ENCODE measurements at places on chromosomes 4 and X. TPM values are rescaled to one million over a fixed set of nuclear protein-coding genes. Genes with fewer than 3 reads are reported as not detected.

GPR143 gene
- total RNA-seq: not detected

PWWP3B gene
- total RNA-seq: 7.8 TPM

NSUN7 gene
- not detected for total RNA-seq

SPANXA2 gene
- not detected for total RNA-seq

DNA sequence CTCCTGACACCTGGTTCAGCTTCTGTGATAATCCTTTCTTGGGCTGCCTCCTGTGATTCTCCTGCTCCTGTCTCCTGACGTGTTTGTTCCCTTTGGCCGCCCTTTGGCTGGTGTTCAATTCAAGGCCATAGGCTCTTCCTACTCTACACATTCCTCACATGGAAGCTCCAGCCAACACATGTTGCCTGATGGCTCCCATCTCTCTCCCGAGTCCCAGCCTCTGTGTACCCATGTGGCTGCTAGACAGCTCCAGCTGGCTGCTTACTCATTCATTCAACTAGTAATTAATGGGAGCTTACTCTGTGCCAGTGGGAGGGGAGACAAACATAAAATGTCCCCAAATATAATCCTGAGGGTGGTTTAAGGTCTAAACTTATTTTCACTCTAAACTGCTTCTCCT, 9.2 kb upstream of the MED28 start:
- DNase-seq: no peak

GRCh38 chr4:6885953-6886557, 23.6 kb upstream of the TBC1D14 start:
- peak; percentile 81 for DNase-seq

DNA sequence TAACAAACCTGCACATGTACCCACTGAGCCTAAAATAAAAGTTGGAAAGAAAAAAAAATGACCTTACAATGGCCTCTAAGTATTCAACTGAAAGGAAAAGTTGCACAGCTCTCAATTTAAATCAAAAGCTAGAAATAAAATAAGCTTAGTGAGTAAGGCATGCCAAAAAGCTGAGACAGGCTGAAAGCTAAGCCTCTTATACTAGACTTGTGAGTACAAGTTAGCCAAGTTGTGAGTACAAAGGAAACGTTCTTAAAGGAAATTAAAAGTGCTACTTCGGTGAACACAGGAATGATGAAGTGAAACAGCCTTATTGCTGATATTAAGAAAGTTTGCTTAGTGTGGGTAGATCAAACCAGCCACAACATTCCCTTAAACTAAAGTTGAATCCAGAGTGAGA, 707.9 kb upstream of the PITX2 start:
- no peak for DNase-seq

GRCh38 chr4:105956569-105956968, 61.3 kb downstream of the NPNT start:
- no peak for DNase-seq

- no peak for DNase-seq
These were observed 884.5 kb upstream of the ADGRL3 start for GRCh38 chr4:60315586-60315985.

GRCh38 chr4:91127831-91128230, 1000.6 kb downstream of the CCSER1 start:
- no peak for DNase-seq

DNA sequence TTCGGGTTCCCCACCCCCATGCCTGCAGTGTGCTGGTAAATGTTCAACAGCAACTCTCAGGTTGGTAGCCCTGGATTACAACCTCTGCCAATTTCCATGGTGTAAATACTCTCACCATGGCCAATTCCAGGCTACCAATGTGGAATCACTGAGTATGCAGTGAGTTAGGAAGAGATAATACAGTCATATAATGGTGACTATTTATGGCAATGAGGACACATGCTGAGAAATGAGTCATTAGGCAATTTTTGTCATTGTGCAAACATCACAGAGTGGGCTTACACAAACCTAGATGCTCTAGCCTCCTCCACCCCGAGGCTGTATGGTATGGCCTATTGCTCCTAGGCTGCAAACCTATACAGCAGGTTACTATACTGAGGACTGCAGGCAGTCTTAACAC, 4.6 kb upstream of the CLDN24 start:
- no peak for DNase-seq

GRCh38 chr4:78174891-78175290, 117.8 kb downstream of the FRAS1 start:
- no peak for DNase-seq

DNA sequence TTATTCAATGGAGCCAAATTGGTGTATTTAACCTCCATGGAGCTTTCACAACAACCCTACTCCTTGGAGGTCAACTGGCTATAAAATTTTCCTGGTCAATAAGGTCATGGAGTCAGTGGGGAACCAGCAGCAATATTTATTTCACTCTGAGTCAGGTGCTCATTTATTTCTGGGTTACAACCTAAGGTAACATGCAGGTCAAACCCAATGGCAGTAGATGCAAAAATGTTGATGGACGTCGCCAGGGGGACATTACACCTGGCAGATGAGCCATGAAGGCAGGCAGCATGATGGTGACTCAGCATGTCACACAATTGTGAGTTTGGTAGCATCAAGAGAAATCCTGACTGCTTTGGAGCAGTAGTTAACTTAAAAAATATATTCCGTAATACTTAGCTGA, 514.1 kb downstream of the IL15 start:
- no peak for DNase-seq

GRCh38 chr4:119663160-119663788, 34.7 kb upstream of the PDE5A start:
- no peak for DNase-seq

Data from gastrocnemius medialis (tissue), 4 donors.